CD4-positive, alpha-beta T cell treated with Interleukin-6 at 100 ng/mL for 8 hours (primary cell): ENCODE measurements at places on chromosomes 6 and 20.

- DNase-seq, result no peak
These were observed 95.2 kb downstream of the JAG1 start for GRCh38 chr20:10578607-10579006.

GRCh38 chr6:107641500-107641941 lies 151.6 kb downstream of the SOBP start:
- DNase-seq, result no peak

DNA sequence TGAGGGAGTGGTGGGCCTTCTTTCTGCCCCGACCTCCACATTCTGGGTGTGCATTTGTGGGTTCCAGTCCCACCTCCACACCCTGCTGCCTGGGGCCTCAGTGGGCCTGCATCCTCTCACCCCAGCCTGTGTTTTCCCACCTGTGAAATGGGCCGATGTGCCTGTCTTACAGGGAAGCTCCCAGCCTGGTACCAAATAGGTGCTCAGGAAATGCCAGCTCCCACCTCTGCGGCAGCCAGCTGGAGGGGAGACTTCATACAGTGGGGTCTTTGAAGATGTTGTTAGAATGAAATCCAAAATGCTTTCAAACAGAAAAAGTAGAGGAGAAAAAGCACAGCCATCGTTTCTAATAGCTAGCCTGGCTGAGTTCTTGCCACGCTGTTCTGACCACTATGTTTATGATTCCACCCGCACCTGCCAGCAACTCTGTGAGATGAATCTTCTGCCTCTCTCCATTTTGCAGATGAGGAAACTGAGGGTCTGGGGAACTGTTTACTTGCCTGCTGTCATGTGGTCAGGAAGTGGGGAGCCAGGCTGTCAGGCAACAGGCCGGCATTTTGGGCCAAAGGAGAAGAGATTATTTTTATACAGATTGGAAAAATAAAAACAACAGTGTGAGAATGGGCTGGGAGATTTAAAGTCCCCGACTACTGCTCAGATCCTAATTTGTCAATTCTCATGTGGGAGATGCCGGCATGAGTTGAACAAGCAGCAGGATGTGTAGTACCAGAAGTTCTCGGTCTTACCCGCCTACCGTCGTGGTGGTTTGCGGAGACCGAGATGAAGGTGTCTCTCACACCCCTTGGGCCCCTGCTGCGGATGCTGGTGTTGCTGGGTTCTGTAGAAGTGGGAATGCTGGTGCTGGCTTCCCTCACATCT lies 4.6 kb downstream of the TMEM181 start:
- DNase-seq, result peak; percentile 34

GRCh38 chr20:58565461-58566175 lies 50.4 kb upstream of the APCDD1L start:
- no peak for DNase-seq

DNA sequence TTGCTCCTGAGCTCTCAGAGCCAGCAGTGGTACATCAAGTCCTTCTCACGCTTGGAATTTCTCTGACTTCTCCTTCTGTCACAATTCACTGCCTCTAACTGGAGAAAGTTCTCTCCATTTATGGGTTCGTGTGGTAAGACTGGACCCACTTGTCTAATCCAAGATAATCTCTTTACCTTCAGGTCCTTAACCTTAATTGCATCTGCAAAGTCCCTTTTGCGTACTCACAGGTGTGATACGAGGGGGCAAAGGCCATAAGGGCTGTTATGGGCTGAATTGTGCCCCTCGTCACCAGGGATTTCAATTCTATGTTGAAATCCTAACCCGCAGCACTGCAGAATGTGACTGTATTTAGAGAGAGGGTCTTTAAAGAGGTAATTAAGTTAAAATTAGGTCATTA lies 27.5 kb upstream of the TBC1D22B start:
- DNase-seq, result no peak

- DNase-seq, result no peak
These were observed 2.3 kb downstream of the ANKRD66 start for GRCh38 chr6:46748940-46749503.

DNA sequence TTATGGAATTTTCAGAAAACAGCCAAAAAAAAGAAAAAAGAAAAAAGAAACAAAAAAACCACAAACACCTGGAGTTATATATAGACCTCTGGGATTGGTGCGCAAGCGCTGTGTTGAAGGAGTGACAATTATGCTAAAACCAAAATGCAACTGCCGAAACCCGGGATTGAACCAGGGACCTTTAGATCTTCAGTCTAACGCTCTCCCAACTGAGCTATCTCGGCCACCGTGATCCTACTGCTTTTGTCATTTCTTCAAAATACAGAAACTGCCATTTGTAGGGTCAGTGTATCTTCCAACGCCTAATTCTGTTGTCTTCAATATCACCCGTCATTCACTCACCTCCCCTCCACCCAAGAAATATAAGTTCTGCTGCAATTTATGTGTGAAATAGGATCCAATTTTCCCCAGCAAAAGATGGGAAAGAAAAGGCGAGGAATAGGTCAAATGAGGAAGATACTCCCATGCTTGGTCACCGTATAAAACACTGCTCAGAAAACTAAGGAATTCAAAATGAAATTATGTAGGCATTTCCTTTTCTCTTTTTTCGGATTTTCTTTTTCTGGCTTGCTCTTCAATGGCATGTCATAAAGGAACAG lies 116.0 kb downstream of the TRIM27 start:
- no peak for DNase-seq

DNA sequence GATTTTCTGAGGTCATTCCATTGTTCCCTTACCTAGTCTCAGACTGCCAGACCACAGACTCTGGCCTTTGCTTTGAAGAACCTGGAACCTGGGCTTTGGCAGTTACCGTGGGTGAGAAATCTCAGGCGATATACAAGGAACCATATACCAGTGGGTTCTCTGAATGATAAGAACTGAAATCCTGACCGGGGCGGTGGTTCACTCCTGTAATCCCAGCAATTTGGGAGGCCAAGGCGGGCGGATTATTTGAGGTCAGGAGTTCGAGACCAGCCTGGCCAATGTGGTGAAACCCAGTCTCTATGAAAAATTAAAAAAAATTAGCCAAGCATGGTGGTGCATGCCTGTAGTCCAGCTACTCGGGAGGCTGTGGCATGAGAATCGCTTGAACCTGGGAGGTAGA lies 14.3 kb upstream of the SGK2 start:
- no peak for DNase-seq

DNA sequence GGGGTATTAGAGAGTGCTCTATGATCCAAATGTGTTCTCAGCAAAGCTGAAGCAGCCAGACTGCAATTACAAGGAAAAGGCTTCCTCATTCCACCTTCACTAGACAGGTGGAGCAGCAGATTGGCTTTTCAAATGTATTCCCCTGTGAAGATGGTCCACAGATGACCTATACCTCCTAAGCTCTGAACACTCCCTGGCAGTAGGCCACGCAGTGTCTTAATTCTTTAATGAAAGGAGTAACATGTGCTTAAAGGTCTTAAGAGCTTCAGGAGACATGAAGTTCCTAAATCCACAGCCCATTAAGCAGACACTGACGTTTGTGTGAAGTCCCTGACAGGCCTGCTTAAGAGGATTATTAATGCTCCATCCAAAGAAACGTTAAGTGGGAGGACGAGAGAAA lies 138.9 kb upstream of the NUP153 start:
- DNase-seq, result no peak

GRCh38 chr6:117270055-117270842 lies 4.9 kb downstream of the VGLL2 start:
- no peak for DNase-seq

- no peak for DNase-seq
These were observed 15.2 kb upstream of the GDAP1L1 start for GRCh38 chr20:44231713-44232468.

DNA sequence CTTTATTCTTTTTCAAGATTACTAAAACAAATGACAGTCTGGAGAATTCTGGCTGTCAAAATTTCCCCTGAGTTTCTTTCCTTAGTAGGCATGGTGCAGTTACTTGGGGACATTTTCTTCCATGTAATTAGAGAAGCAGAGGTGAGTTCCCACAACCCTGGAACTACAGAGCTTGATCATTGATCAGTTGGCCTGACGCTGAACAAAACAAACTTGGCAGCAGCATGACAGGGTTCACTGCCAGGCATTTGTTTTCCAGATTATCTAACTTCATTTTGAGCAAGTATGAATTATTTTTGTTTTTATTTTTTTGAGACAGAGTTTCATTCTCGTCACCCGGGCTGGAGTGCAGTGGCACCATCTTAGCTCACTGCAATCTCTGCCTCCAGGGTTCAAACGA lies 22.6 kb downstream of the IYD start:
- no peak for DNase-seq

- DNase-seq, result no peak
These were observed 212.1 kb upstream of the PHACTR1 start for GRCh38 chr6:12504325-12504966.

DNA sequence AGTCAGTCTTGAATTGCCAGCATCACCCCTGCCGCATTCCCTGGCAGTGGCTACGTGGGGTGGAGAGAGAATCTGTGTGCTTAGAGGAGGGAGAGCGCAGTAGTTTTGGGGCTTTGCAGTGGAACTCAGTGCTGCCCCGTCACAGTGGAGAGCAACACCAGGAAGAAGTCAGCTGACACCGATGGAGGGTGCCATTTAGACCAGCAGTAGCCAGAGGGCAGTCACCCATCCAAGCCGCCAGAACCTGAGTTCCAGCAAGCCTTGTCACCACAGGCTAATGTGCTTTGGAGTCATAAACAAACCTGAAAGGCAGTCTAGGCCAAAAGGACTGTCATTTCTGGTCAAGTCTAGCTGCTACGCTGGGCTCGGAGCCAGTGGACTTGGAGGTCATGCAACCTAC lies 22.0 kb upstream of the PERP start:
- no peak for DNase-seq

- no peak for DNase-seq
These were observed 209.0 kb upstream of the ECI2 start for GRCh38 chr6:4344317-4344899.

- no peak for DNase-seq
These were observed 491.7 kb downstream of the DHX35 start for GRCh38 chr20:39453890-39454289.

- DNase-seq, result no peak
These were observed 2.7 kb upstream of the TBC1D22B start for GRCh38 chr6:37254881-37255280.

- DNase-seq, result no peak
These were observed 232.8 kb upstream of the QKI start for GRCh38 chr6:163181666-163182180.

- DNase-seq, result no peak
These were observed 66.3 kb downstream of the YTHDF1 start for GRCh38 chr20:63149531-63150192.

GRCh38 chr6:129776542-129777330 lies 66.8 kb upstream of the ARHGAP18 start:
- no peak for DNase-seq

DNA sequence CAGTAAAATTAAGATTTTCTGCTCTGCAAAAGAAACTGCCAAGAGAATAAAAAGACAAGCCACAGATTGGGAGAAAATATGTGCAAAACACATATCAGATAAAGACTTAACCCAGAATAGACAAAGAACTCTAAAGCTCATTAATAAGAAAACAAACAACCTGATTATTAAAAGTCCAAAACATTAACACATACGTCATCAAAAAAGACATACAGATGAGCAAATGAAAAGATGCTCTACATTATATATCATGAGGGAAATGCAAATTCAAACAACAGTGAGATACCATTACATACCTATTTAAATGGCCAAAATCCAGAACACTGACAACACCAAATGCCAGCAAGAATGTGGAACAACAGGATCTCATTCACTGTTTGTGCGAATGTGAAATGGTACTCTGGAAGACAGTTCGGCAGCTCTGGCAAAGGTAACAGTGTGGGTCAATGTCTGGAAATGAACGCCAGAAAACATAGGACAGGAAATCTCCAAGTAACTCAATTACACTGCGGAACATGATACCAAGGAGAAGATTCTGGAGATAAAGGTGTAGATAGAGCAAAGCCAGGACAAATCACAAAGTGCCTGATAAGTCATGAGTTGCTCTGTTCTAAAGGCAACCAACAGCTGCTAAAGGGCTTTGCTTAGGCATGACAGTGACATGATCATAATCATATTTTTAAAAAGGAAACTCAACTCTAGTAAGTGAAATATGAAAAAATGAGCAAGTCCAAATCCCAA lies 96.8 kb downstream of the PDE10A start:
- no peak for DNase-seq

- DNase-seq, result no peak
These were observed 2.5 kb upstream of the TNFRSF6B start for GRCh38 chr20:63693733-63694583.

DNA sequence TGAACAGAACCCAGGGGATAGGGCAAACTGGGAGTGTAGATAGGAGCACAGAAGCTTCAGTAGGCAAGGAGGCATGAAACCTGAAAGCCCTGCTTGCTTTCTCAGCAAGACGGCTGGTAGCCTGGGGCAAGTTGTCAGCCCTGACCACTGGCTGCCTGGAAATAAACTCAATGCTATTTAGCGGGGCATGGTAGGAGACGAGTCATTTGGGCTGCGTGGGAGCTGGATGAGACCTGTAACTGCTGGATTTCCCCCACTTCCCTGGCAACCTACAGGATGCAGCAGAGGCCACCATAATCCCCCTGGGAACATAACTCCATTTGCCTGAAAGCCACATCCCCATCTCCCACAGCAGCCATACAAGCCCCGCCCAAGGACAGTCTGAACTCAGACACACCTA lies 332.6 kb upstream of the TBX18 start:
- DNase-seq, result no peak

- no peak for DNase-seq
These were observed 115.3 kb downstream of the CD83 start for GRCh38 chr6:14232889-14233288.

GRCh38 chr6:410555-411395 lies 19.2 kb downstream of the IRF4 start:
- no peak for DNase-seq

- DNase-seq, result no peak
These were observed 128.8 kb upstream of the PDE7B start for GRCh38 chr6:135722679-135723078.

DNA sequence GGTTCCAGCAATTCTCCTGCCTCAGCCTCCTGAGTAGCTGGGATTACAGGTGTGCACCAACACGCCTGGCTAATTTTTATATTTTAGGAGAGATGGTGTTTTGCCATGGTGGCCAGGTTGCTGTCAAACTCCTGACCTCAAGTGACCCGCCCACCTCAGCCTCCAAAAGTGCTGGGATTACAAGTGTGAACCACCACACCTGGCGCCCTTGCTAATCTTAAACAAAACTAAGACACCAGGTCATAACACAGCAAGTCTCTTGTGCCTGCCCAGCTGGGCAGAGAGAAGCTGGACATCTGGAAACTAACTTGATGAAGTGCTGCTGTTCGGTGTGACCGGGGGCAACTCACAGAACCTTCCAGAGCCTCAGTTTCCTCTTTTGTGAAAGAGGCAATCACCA lies 68.0 kb downstream of the PPP1R3G start:
- DNase-seq, result no peak

GRCh38 chr6:142045380-142046278 lies 87.1 kb upstream of the GJE1 start:
- DNase-seq, result no peak

DNA sequence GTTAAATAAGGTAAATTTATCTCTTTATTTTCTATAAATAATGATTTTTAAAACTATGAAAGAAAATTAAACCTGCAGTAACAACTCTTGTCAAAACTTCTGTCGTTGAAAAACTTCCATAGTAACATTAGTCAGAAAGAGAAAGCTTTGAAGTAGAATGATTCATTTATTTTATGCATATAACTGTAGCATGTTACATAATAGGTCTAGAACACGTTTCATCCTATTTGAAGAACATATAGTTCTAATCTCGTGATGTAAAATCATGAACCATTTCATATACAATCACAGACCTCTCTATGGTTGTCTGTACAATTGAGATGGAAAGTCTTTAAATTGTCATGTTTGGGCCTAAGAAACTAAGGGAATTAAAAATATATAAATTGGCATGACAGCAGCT lies 61.3 kb upstream of the MYLIP start:
- no peak for DNase-seq
